ENCODE measurements at places on chromosomes 2 and 18. TPM values are rescaled to one million over a fixed set of nuclear protein-coding genes. Genes with fewer than 3 reads are reported as not detected.

GRCh38 chr18:22165049-22165602 lies 4.3 kb upstream of the GATA6 start:
- no peak for DNase-seq

DNA sequence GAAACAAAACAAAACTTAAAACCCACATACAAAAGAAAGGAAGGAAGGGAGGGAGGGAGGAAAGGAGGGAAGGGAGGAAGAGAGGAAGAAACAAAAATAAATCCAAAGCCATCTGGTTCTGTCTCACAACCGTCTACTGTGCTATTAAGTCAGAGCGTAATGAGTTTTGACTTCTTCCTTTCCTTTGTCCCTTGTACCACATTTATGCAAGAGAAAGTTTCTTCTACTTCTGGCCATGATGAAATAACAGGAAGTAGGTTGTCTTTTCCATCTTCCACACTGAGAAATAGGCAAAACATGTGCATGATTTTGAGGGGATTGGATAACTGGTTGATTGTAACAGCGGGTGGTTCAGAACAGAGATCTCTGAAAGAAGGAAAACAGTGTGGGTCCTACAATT lies 121.4 kb downstream of the CTAGE1 start:
- DNase-seq = no peak

DNA sequence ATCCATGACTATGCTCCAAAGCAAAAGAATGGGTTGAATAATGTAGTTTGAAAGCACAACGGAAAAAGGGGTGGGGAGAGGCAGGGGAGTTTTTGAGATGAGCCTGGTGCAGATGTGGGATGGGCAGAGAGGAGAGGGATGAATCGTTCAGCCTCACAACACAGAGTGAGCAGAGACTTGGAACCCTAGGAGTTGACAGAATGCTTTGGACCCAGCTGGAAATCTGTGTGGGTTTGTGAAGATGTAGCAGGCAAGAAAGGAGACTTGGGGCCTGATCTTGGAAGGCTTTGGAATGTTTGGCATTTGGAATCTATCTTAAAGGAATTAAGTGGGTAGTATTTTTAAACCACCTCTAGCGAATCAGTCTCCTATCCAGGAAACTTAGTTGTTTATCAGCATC lies 66.0 kb upstream of the KCTD1 start:
- no peak for DNase-seq

GRCh38 chr2:226180281-226180884 lies 619.2 kb downstream of the IRS1 start:
- no peak for DNase-seq

DNA sequence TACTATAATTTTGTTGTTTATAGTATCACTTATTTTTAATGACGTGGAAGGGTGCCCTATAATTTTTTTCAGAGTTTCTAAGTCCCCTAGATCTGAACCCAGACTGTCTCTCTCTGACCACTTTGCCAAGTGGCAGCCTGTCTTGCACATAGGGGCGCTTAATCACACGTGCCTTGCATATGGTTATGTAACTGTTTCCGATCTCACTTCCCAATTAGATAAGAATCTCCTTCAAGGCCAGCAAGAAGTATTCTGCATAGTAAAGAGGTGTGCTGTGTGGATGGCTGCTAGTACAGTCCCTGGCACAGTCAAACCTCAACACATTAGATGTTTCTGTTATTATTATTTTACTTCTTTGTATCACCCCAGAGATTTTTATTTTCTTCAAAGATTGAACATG lies 197.8 kb upstream of the SIX2 start:
- no peak for DNase-seq

GRCh38 chr18:46481847-46482245 lies 175.2 kb downstream of the LOXHD1 start:
- DNase-seq = no peak

- no peak for DNase-seq
Observed at GRCh38 chr2:139773720-139774277, 993.6 kb upstream of the NXPH2 start.

GRCh38 chr2:99637159-99637697 lies 147.4 kb upstream of the REV1 start:
- no peak for DNase-seq

DNA sequence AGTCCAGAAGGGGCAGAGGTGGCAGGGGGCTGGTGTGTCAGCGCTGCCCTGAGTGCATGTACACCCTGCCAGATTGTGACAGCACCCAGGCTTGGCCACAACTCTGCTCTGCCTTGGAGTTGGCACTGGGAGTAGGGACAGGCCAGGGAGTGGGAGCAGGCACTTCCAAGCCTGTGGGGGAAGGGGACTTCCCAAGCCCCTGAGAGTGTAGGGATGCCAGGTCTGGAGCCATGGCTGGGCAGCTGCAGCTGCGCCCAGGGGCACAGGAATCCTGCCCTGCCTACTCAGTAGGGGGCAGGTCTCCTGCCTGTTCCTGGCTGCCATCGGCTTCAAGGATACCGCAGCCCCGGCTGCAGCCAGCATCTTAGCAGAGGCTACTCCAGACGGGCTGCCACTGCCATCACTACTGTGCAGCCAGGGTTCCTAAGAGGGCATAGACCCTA lies 109.4 kb downstream of the CALCRL start:
- no peak for DNase-seq

GRCh38 chr2:59791004-59791618 lies 762.3 kb downstream of the BCL11A start:
- DNase-seq = no peak

DNA sequence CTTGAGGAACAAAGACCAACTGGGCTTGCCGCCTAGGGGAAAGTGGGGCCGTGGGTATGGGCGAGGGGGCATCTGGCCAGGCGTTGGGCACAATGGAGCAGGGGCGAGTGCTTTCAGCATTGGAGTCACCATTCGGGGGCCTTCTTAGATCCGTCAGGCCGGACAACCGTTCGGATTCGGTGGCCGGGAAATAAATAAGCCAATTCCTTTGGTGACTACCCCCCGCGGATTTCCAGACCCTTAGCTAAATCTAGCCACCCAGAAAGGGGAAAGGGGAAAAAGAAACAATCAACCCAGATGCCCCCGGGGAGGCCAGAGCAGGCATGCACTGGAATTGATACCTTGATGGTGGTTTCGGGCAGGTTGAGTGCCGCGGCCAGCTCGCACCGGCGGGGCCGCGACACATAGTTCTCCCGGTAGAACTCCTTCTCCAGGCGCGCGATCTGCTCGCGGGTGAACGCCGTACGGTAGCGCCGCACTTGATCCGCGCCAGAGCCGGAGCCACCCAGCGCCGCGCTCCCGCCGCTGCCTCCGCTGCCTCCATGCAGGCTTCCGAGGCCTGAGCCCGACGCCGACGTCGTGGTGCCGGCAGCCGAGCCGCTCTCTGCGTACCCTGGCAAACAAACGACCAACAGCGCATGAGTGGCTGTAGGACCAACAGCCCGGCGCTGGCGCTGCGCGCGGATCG lies 1.8 kb downstream of the EVX2 start:
- DNase-seq = no peak

- no peak for DNase-seq
Observed at GRCh38 chr18:48967545-48967944, 16.8 kb upstream of the SMAD7 start.

DNA sequence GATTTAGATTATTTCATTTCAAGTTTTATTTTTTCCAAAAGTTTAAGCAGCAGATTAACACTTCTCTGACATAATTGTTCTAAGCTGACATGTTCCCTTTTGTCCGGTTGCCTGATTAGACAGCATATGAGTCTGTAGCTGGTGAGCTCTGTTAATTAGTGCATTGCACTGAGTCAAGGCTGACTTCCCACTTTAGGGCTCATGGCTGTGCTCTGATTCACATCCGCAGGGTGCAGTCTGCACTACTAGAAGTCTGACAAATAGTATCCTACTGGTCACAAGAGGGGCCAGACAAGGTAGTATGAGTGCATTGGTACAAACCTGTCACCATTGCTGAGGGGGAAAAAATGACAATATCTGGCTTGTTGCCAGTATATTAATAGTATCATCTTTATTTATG lies 443.9 kb upstream of the ZNF804A start:
- DNase-seq = no peak

GRCh38 chr2:73366060-73366459 lies 19.6 kb upstream of the ALMS1 start:
- no peak for DNase-seq

- no peak for DNase-seq
Observed at GRCh38 chr2:26860211-26860850, 12.4 kb downstream of the DPYSL5 start.

DNA sequence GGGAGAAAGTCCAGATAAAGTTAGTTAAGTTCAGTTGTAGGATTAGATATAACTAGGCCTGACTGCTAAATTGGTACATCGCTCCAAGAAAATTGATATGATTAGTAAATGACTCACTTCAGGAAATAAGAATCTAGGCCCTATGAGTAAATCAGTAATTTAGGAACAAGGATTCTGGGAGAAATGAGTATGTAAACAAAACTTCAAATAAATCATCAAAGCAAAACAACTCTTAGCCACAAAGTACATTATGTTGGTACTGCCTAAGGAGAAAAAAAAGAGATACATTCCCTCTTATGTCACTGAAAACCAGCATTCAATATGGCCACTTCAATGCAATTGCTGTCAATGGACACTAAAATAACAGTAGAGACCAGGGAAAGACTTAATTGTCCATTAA lies 529.1 kb downstream of the ZNF804A start:
- DNase-seq = no peak

Gene DNAJC5G
- polyA plus RNA-seq = 2.3 TPM

Gene CCBE1
- not detected for polyA plus RNA-seq

Gene NXPH2
- not detected for polyA plus RNA-seq

Gene LAMA1
- 0.41 TPM for polyA plus RNA-seq

Gene IL1A
- polyA plus RNA-seq = not detected

Gene GPR55
- polyA plus RNA-seq = not detected

Gene CPO
- polyA plus RNA-seq = not detected

Gene GALR1
- not detected for polyA plus RNA-seq
